ENCODE measurements at places on chromosomes 4 and X.

DNA sequence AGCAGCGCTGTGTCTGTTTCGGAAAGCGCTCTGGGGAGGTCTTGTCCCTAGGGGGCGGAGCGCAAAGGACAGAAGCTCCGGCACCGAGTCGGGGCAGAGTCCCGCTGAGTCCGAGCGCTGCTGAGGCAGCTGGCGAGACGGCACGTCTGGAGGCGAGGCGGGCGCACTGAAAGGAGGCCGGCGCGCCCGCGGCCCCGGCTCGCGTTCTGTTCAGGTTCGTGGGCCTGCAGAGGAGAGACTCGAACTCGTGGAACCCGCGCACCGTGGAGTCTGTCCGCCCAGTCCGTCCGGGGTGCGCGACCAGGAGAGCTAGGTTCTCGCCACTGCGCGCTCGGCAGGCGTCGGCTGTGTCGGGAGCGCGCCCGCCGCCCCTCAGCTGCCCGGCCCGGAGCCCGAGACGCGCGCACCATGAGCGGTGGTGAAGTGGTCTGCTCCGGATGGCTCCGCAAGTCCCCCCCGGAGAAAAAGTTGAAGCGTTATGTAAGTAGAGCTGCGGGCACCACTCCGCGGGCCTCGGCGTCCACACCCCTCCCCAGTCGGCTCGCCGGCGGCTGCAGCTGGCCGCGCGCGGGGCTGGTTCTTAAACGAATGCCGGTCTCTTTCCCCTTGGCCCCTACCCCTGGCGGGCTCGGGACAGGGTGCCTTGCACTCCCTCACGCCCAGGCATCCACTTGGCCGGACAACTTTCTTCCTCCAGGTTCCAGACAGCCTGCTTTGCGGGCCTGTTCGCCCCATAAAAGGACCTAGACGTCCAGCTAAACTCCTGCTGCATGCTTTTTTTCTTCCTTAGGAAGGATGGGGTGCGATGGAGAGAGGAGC, at the start of gene GAB1:
Gene GAB1 (plus strand): TSS at position 96 of the 819 bp plus-strand sequence. CDS start 313 bp downstream, at position 409.
- DNase-seq: peak; percentile 94

DNA sequence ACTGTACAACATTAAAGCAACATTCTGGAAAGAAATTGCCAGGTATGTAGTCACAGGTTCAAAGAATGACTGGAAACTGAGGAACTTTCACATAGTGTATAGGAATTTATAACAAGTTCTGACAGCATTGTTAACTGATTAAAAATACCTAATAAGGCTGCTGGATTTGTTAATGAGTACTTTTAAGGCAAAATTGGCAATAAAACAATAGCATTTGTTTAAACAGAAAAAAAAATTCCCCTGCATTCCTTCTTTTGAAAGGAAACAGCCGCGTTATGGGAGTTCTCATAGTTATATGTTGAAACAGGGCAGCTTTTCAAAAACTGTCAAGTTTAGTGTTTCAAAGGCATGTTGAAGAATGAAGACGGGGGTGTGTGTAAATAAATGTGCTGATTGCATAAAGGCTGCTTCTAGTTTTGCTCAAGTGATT, 282.5 kb upstream of the FAT1 start:
- no peak for DNase-seq

GRCh38 chr4:4709736-4710135, 149.7 kb upstream of the MSX1 start:
- DNase-seq: no peak

- DNase-seq: peak; percentile 9
Measured at GRCh38 chr4:146439999-146440398, 81.7 kb downstream of the SLC10A7 start.

DNA sequence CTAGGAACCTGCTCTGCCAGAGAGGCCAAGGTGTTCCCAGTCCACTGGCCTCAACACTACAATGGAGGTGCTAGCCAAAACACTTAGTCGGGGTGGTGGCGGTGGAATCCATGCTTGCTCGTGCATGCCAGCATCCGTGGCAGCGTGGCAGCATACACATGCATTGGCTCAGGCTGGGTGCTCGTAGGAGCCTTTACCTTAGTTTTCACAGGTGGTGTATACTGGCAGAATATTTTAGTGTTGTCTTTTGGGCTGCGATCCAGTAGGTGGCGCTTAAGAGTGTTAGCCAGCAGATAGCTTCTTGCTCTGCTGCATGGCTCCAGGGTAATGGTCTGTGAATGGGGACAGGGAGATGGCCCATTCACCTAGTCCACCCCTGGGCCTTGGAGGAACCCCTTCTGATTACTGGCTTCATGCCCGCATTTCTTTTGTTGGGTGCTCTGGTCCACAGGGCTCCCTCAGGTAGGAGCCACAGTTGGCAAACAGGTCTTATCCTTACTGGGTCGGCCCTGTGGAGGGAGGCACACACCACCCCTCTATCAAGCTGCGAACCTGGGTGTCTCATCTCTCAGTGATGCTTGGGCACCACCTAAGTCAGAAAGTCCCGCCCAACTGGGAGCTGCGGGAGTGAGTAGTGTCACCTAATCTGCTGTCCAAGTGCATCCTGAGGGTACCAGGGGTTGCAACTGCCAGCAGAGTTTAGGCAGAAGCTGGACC, 40.0 kb downstream of the RIPPLY1 start:
- peak; percentile 29 for DNase-seq

GRCh38 chr4:46329118-46329976, 60.6 kb downstream of the GABRA2 start:
- peak; percentile 78 for DNase-seq

GRCh38 chrX:13899607-13900006, 82.7 kb upstream of the GPM6B start:
- no peak for DNase-seq

- DNase-seq: no peak
Measured at GRCh38 chr4:23819041-23819511, 70.8 kb downstream of the PPARGC1A start.

DNA sequence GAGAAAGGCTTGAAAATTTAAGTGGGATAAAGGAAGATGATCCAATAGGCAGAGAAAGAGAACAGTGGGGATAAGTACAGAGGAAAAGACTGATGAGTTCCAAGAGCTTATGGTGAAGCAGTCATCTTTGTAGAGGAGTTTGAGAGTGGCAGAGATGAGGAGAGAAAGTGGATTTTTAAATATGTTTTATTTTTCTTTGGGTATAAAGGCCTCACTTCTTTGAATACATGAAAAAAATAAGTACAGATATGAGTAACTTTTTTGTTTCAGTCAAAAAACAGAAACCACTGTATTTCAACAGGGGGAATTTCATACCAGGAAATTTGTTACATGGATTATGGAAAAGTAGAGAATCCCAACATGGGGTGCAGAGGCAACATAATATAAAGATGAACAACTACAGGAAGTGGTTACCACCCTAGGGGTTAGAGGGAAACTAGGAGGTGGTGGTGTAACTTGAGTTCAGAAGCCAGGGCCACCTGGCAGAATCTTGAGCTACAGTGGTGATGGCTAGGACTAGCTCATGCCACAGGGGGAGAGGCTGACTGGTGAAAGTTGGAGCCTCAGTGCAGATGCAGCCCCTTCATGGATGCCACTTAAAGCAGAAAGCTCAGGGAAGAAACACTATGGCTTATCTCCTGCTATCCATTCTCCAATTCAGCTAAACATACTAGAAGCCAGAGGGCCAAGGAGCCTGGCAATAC, 3.4 kb upstream of the CYBB start:
- DNase-seq: no peak

- no peak for DNase-seq
Measured at GRCh38 chr4:133136833-133137232, 12.3 kb upstream of the PCDH10 start.

DNA sequence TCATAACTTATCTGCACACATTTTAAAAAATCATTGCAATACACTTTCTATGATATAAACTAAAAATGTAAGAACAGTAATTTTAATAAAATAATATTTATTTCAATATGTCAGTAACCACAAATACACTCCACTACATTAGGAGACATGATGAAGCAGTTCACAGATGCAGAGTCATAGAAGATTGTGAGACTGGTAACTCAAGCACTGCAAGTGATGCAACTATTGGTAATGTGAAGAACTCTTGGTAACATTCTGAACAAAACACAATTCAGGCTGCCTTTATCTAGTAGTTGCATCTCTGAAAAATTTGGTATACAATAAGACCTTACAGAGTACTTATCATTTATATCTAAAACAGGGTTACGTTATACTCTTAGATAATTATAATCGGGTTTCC, 52.6 kb upstream of the LRAT start:
- no peak for DNase-seq

- no peak for DNase-seq
Measured at GRCh38 chrX:130095249-130096030, 14.9 kb downstream of the ELF4 start.

DNA sequence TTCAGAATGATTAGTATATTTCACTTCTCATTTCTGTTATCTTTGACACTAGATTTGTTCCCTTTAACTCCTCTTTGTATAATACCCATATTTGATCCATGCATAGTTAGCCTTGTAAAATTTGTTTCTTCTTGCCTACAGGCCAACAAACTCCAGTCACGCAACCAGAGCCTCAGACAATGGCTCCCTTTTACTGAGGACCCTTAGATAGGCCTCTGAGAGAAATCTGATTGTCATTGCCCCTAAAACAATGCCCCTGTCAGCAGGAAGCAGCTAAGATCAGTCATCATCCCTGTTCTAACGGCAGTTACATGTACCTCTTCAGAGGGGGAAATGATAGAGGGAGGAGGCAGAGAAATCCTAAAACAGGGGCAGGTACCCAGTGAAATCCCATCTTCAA, 190.6 kb upstream of the TENT5D start:
- DNase-seq: no peak

DNA sequence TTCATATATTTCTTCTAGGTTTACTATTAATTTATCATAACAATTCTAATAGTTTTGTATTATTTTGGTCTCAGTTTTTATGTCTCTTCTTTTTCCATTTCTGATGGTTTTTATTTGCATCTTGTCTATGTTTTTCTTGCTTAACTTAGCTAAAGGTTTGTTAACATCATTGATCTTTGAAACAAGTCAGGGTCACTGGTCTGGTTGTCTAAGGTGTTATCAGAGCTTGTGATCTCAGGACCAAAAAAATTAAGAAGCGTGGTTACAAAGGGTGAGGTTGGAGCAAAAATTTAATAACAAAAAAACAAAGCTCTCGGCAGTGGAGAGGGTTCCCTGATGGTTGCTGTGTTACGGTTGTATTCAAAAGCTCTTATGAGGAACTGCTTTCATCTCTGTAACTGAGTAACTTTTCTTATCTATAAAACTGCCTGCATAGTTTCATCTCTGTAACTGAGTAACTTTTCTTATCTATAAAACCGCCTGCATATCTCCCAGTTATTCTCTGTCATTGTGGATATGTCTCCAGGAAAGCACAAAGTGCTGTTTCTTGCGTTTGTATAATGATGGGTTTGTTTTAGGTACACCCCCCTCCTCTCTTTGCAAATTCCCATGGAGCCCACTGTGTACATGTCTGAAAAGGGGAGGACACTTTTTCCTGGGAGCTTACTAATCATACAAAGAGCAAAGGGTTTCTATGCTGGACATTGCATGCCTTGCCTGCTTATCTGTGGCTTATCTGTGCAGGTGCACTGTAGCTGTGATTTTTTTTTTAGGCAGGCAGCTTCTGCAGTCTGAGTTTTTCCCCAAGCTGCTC, 62.4 kb upstream of the UGT2B15 start:
- DNase-seq: peak; percentile 13

- DNase-seq: no peak
Measured at GRCh38 chr4:67048530-67048929, 496.8 kb downstream of the CENPC start.

GRCh38 chrX:136318895-136319597, 18.3 kb downstream of the ADGRG4 start:
- no peak for DNase-seq

DNA sequence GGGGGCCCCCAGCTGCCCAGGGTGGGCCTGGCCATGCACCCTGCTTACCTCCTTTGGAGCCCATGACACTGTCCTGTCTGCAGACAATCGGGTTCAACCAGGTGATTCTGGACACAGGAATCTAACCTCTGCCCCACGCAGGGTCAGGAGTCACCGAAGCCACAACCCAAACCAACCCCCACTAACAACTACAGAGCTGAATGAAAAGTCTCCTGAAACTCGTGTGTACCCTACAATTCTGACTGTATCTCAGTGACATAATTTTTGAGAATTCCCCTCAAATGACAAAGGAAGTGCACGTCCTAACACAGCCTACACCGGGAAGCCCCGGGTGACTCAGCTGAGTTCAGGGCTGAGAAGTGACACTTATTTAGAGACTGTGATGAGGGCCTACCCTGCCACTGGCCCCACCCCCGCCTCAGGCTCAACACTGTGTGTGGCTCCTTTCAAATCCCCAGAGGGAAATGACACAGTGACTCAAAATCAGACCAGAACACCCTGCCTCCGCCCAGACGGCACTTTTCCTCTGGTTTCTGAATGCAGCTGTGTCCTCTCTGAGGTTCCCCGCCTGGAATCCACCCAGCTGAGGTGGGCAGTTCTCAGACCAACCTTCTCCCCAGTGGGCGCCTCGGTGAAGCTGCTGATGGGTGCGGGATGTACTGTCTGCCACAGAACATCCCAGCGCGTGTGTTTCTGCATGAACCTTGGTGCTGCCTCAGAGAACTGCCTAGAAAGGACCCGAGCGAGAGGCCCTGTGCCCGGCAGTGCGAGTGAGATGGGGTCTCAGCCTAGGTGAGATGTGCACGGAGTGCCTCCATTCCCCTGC, 9.9 kb downstream of the TNIP2 start:
- DNase-seq: no peak

- peak; percentile 36 for DNase-seq
Measured at GRCh38 chr4:151489462-151490203, 80.7 kb downstream of the FHIP1A start.

DNA sequence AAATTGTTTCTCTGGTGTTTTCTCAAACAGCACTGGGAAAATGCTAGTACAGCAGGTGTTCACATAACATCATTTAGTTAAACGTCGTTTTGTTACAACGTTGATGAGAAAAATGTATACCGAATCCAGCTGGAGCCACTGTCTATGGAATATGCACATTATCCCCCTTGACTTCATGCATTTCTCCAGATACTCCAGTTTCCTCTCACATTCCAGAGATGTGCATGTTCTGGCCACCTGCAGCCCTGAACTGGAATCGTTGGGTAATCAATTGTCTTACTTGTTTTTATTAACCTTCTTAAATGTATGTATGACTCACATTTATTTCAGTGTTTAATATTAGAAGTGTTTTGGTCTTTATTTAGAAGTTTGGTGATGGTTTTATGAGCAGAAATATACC, 18.4 kb upstream of the ODAM start:
- DNase-seq: no peak

GRCh38 chrX:12615061-12615460, 176.2 kb upstream of the PRPS2 start:
- no peak for DNase-seq

DNA sequence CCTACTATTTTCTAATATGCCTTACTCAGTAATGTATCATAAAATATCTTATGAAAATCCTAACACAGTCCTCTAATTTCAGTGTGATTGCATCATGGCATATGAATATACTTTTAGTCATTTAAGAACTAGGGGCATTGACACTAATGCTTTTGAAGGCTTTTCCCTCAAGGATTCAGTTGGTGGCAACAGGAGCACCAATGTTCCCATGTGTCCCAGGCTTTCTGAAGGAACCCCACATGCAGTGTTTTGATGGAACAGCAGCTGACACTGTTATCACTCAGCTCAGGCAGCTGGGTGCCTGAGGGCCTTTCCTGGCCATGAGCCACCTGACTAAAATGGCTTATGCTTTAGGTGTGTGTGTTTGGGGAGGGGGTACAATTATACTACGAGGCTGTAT, 348.3 kb downstream of the ARHGAP24 start:
- no peak for DNase-seq

Data from neural progenitor cell (in vitro differentiated cells).